Renal cortex interstitium (tissue), 15 donors: ENCODE measurements at places on chromosomes 1 and 21. TPM values are rescaled to one million over a fixed set of nuclear protein-coding genes. Genes with fewer than 3 reads are reported as not detected.

KCNK2 gene
- polyA plus RNA-seq: 3.2 TPM

- no peak for DNase-seq
These were observed 57.5 kb downstream of the PRKCZ start for GRCh38 chr1:2107586-2108212.

- DNase-seq: no peak
These were observed 11.6 kb downstream of the GPX7 start for GRCh38 chr1:52613636-52614373.

C1orf53 gene
- 3.2 TPM for polyA plus RNA-seq

PRDM16 gene
- polyA plus RNA-seq: 14.6 TPM

HTR6 gene
- 2.0 TPM for polyA plus RNA-seq

DNA sequence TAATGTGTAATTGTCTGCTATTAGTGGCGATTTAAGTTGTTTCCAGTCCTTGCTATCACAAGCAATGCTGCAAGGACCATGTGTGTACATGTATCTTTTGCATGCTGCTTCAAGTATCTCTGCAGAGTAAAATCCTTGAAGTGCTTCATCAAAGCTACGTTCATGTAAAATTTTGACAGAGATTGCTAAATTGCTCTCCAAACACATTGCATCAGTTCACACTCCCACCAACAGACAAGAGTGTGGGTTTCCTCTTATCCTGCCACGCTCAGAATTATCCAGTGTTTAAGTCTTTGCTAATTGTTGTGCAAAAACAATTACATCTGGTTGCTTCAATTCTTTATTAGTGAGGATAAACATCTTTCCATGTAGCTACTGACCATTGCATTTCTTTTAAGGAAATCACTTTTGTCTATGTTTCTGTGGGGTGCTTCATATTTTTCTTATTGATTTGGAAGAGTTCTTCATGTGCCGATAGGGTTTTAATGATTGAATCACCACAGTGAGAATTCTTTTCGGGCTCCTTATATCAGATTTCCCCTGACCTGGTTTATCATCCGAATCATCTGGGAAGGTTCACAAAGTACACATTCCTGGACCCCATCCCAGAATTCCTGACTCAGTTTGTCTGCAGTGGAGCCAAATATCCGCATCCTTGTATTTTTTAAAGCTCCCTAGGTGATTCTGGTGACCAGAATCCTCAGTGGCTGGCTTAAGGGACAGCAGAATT, 56.3 kb upstream of the GALNT2 start:
- no peak for DNase-seq

GRCh38 chr1:193031431-193031830, 27.7 kb downstream of the UCHL5 start:
- no peak for DNase-seq

GRCh38 chr1:179046808-179047635, 21.3 kb downstream of the FAM20B start:
- no peak for DNase-seq

GRCh38 chr21:15820852-15821379, 91.1 kb downstream of the USP25 start:
- no peak for DNase-seq

DNA sequence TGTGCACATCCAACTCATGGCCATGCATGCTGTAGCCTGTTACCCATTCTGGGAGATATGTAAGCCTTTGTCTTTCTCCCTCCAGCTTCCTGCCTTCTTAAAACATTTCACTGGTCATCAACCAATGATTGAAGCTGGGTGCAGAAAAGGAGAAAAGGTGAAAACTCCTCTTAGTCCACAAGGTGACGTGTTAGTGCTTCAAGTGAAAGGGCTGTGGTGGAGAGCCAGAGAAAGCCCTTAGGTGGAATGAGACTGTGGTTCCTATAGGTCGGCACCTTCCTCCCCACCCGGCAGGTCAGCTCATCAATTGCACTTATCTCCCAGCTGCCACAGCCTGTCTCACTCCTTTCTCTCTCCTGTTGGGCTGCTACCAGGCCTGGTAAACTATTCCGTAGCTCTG, 30.4 kb downstream of the ERG start:
- DNase-seq: no peak

DNA sequence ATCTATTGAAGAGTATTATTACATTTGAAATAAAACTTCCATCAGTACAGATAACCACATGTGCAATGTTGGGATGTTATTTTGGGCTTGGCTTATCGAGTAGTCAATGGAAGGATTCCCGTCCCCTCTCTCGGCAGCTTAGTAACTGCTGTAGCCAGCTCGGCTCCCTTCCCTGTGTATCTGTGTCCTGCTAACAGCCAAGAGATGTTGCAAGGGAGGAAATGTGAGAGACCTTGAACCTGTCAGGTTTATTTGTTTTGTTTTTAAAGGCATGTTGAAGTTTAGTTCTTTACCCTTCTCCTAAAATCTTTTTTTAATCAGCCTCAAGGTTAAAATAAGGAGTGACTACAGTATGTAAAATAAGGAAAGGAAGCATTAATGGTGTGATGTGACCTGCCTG, 13.6 kb upstream of the TARS2 start:
- no peak for DNase-seq

EXTL2 gene
- polyA plus RNA-seq: 64.5 TPM

GRCh38 chr1:82423174-82423815, 622.6 kb downstream of the ADGRL2 start:
- no peak for DNase-seq

DNA sequence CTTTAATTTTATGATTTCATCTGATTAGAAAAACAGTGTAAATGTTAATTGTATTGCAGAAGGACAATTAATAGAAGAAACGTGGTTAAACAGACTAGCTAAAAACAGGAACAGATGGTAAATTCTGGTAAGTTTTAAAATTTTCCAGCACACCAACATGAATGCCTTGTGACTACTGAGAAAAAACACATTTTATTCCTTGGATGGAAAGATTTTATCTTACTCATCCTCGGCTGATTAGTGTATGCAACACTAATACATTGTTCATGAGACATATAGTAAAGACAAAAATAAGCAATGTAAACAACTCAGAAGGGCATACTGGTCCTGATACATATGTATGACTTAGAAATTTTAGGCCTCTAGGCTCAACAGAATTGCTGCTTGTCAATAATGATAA, 4.9 kb upstream of the AK5 start:
- DNase-seq: no peak

COL11A1 gene
- polyA plus RNA-seq: 6.1 TPM

DNA sequence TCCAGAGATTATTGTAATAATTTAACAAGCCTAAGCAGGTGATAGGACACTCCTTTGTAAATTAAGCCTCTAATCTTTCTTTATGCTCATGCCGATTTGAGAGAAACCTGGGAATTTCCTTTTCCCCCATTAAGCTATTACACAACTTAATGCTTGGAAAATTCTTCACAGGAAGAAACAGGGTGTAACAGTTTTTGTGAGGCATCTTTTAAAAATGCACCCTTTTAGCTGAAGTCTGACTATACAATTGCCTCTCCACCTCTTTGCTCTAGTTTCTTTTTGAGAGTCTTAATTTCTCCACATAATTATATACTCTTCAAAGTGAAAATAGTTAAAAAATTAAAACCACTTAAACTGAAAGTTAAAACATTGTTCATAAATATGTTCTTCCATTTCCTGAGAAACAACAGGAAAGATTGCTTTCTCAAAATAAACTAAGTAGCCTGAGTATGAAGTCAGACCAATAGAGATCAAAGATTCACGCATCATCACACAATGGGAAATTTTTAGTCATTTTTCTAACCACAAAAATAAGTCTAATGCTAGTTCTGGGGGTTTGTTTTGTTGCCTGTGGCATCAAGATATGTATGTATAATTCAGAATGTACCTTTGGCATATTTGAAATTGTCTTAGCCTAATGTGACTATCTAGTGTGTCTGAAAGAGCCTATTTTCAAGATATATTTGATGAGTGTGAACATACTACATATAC, 34.7 kb downstream of the LRRC8D start:
- DNase-seq: no peak

DNA sequence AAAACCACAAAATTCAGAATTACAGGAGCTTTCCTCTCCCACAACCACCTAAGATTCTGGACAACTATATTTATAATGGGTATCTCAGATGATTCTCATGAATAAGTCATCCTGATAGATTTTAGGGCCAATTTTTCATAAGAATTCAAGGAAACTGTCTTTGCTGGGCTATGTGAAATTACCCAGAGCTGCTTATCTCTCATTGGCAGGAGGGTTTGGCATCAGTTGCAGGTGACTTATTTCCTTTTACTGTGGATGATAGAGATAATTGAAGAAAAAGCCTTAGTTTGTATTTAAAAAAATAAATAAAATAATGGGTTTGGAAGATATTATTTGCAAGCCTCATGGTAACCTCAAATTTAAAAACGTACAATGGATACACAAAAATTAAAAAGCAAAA, 38.2 kb upstream of the WDR26 start:
- no peak for DNase-seq

DNA sequence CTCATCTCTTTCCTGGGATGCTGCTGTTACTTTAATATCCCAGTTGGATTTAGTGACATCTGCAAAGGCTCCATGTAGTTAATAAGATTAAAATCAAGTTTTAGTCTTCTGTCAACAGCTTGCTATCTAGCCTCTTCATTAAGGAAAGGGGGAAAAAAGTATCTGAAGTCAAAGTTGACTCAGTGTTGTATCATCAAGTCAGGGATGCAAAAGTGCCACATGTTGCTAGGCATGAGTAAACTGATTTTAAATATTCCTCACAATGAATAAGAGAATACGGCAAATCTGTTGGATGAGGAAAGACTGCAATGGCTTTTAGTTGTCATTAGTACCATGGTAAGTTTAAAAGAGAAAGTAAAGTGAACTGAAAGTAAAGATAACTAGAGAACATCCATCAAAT, 383.2 kb upstream of the ZRANB2 start:
- no peak for DNase-seq

CCDC185 gene
- 0.12 TPM for polyA plus RNA-seq

RBP7 gene
- polyA plus RNA-seq: 22.3 TPM

DNA sequence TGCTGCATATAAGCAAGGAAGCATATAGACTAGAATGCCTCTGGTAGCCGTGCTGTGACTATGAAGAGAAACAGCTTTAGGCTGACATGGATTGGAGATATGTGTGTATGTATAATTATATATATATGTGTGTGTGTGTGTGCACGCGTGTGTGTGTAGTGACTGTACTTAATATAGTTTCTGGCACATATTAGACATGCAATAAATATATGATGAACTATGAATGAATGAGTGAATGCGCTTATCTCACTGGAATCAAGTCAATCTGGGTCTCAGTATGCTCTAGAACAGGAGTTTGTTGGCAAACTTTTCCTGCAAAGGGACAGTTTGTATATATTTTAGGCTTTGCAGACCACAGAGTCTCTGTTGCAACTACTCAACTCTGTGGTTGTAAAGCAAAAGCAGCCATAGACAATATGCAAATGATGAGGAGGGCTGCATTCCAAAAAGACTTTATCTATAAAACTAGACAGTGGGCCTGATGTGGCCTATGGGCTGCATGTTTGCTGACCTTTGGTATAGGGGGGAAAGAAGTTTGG, 482.9 kb upstream of the USP24 start:
- DNase-seq: no peak

OVAAL gene
- not detected for polyA plus RNA-seq

TIE1 gene
- 39.5 TPM for polyA plus RNA-seq

- DNase-seq: no peak
These were observed 64.1 kb upstream of the SLC25A33 start for GRCh38 chr1:9475061-9475627.

BMP8B gene
- 5.1 TPM for polyA plus RNA-seq

DNA sequence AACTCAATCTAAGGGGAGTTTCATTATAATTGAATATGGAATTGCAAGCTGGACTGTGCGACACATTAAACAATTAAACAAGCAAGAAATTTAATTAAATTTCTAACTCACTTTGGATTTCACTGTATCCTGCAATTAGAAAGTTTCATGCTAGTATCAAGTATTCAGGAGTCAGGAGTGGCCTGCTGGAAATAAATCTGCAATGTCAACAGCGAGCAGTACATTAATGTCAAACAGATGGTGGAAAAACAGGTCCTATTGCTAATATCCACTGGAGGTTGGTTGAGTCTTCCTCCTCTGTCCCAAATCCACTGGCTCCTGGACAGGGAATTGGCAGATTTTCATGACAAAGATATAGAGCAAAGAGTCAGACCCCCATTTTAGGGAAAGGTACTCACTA, 237.1 kb downstream of the VAV3 start:
- no peak for DNase-seq

ASTN1 gene
- polyA plus RNA-seq: 1.5 TPM

SIPA1L2 gene
- 29.6 TPM for polyA plus RNA-seq

- no peak for DNase-seq
These were observed 164.9 kb upstream of the TMEM51 start for GRCh38 chr1:14988636-14989035.

GRCh38 chr1:228871314-228872061, 136.2 kb downstream of the RHOU start:
- DNase-seq: no peak

TOMM20 gene
- 212 TPM for polyA plus RNA-seq

ANKRD45 gene
- 3.9 TPM for polyA plus RNA-seq

DNA sequence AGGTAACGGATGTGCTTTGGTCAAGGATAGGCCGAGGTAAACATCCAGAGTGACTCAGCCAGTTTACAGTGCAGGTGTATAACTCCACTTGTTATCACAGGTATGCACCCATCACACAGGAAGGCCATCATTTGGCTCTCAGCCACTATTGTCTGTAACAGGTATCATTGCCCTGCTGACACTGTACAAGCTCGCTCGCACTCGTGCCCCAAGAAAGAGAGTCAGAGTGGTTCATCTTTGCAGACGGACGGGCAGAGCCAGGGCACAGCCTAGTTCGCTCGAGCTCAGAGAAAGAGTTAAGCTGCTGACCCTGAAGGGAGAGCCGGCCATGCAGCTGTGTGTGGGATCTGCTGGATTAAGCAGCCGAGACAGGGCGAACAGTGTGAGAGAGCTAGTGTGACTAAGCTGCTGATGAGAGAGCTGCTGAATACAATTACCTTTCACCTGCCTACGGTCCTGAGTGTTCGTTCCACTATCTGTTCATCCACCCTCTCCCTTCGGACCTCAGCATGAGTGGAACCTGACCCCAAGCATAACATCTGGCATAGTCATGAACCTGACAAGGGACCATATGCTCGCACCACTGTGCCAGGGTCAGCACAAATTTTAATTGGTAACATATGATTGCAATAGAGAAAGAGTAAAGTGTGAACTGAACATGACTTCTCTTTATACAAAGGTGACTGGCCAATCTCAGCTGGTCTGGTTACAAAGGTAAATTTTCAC, 27.0 kb upstream of the LYPD8 start:
- no peak for DNase-seq
